ENCODE measurements at places on chromosomes 11 and 22.

DNA sequence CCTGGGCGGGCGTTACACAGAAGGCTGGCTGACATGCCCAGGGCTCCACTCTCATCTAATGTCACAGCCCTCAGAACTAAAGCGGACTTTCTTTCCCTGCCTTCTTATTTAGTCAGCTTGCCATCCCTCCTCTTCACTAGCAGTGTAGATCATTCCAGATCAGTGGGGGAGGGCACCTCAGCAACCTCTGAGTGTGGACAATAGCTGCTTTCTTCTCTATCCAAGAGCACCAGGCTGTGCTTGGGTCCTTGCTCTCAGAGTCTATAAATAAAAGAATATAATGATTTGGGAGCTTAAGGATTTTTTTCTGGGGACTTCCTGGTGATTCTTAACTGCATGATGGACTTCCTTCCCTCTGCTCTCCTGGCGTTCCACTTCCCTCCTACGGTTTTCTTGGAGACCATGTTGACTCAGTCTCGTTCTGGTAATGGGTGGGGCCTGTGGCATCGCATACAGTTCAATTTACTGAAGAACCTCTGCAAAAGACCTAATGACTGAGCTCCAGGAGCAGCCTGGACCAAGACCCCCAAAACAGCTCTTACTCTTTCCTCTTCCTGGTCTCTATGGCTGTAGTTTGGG, 2.9 kb upstream of the HMBS start:
- DNase-seq: no peak

GRCh38 chr22:48677621-48678020, 1150.1 kb downstream of the BRD1 start:
- no peak for DNase-seq

GRCh38 chr11:43223026-43223425, 88.8 kb upstream of the API5 start:
- no peak for DNase-seq

- DNase-seq: no peak
These were observed 206.9 kb upstream of the TMEM45B start for GRCh38 chr11:129608711-129609110.

- DNase-seq: peak; percentile 87
These were observed 12.8 kb downstream of the MACROD1 start for GRCh38 chr11:64152841-64153691.

DNA sequence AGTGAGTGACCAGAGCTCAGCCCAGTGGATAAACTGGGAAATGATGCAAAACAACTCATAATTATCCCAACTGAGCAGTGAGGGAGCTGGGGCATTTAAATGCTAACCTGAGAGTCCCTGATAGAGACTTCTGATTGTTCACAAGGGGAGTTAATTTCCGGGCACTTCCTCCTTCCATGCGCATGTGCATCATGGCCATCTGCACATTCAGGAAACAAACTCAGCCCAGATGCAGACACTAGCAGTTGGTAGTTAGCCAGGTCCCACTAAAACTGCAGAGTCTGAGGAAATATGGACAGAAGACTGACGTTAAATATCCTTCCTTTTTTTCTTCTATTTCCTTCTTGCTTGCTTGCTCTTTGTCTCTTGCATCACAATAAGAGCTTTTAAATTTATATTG, 852.1 kb upstream of the LRRC4C start:
- DNase-seq: no peak

DNA sequence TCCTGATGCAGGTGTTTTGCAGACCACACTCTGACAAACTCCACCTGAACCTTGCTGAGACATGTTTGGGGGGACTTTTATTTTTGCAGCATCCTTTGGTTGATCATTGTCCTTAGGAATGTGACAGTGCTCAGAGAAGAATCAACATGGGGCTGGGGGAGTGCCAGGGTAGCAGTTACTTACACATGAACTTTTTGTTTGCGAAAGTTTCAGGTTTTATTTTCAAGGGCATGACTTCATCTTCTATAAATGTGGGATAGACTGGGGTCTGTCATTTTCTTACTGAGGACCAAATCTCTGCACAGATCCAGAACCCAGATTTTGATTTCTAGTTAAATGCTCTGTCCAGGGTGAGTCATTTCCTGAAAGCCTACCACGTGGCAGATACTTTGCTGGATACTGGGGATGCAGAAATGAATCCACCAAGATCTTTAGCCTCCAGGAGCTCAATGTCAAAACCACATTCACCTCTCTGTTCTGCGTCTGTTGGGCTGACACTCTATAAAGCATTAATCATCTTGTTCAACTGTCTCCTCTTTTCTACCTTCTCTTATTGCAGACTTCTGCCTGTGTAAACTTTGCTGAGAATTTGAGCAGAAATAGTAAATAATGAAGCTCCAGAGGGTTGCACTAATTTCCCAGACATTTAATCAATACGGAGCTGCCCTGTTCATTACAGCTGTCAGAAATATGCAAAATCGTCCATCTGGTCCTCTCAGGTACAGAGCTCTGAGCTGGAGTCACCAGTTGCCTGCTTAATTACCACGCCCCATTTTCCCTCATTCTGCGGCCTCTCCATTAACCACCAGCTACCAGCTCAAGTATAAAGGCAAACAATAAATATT, 387.9 kb downstream of the MIAT start:
- DNase-seq: no peak

DNA sequence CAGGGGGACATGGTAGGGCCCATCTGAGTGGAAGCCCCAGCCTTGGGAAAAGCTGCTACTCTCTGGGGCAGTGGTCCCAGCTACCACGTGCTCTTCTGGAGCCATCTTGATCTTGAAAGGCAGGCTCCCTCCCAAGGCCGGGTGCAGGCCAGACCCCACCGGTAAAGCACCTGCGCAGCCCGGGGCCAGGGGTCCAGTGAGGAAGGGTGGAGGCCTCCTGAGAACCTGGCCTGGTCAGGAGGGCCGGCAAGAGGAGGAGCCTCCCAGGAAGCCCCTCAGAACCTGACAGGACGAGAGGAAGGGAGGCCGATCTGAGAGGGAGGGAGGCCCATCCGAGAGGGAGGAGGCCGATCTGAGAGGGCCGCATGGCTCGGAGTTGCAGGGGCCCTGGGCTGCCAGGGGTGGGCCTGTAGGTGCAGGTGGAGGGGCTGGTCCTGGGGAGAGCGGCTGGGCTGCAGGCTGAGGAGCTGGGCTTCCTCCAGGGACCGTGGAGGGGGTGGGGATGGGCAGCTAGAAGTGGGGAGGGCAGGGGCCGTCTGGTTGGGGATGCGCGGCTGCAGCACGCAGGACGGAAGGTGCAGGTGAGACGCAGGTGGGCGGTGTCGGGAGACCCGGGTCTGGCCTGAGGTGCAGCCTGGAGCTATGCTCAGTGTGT, 529 bp downstream of the GRAMD4 start:
- no peak for DNase-seq

GRCh38 chr11:44006917-44007361, 40.8 kb upstream of the ACCSL start:
- no peak for DNase-seq

GRCh38 chr22:40509401-40510134, 127.0 kb downstream of the MRTFA start:
- no peak for DNase-seq

- DNase-seq: no peak
These were observed 430.3 kb downstream of the SOX6 start for GRCh38 chr11:15926071-15926470.

GRCh38 chr11:6498121-6498520, 1.0 kb downstream of the DNHD1 start:
- DNase-seq: no peak

GRCh38 chr11:67320011-67320410, 16.7 kb downstream of the SSH3 start:
- no peak for DNase-seq

GRCh38 chr11:34510673-34511072, 2.9 kb downstream of the ELF5 start:
- no peak for DNase-seq

GRCh38 chr22:42620084-42620483, 5.4 kb upstream of the POLDIP3 start:
- DNase-seq: no peak

- no peak for DNase-seq
These were observed 11.3 kb downstream of the C11orf21 start for GRCh38 chr11:2290351-2290841.

- no peak for DNase-seq
These were observed 8.3 kb downstream of the PLXNB2 start for GRCh38 chr22:50298937-50299784.

GRCh38 chr22:20671409-20672081, 102.4 kb upstream of the SERPIND1 start:
- DNase-seq: no peak

GRCh38 chr11:118240999-118241763, 11.0 kb downstream of the MPZL3 start:
- peak; percentile 77 for DNase-seq

GRCh38 chr11:115806056-115806455, 301.8 kb upstream of the CADM1 start:
- no peak for DNase-seq

DNA sequence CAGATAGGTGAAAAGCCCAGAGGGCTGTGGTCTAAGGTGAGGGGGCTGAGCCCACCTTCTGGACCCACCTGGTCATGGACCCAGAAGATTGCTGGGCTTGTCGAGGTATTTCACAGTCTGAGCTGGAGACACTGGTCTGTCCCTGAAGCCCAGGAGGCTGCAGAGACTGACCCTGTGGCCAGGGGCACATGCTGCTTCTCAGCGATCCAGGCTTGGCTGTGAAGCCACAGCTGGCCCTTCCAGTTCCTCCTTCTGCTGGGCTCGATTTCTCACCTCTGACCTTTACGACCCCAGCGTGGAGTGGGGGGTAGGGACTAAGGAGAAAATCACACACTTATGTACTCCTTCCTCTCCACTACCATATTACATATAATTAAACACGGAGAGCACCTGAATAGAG, 88.5 kb downstream of the NECTIN1 start:
- no peak for DNase-seq

DNA sequence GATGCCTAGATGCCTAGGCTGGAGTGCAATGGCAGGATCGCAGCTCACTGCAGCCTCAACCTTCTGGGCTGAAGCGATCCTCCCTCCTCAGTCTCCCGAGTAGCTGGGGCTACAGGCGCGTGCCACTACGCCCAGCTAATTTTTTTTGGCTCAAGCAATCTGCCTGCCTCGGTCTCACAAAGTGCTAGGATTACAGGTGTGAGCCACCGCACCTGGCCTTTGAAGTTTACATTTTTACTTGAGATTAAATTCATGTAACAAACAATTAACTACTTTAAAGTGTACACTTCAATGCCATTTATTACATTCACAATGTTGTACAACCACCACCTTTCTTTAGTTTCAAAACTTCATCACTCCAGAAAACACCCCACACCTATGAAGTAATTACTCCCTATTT, 3.5 kb upstream of the FOSL1 start:
- DNase-seq: no peak

GRCh38 chr11:44269369-44270351, 40.3 kb downstream of the ALX4 start:
- DNase-seq: no peak

GRCh38 chr11:67027943-67028542, 5.1 kb downstream of the SYT12 start:
- DNase-seq: no peak

- DNase-seq: no peak
These were observed 2.7 kb upstream of the PTPRJ start for GRCh38 chr11:47977623-47978022.

DNA sequence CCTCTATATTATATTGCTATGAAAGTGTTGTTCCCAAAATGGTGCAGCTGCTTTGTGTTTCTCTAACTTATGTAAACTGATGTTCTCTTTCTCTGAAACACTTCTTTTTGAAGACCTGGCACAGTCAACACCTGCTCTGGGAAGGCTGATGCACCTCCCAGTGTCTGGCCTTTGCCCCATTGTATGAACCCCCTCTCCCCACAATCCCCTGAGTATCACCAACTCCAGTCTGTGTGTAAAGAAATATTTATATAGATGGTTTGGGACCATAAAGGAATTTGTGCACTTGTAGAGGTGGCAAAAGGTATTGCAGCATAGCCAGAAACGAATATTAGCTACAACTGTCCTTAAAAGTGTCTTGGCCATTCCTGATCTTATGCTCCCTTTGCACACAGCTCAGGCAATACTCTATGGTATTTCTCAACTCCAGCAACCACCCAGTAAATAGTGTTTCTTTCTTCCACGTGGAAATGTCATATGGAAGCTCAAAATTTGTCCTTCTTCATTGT, 365.2 kb upstream of the DDI1 start:
- DNase-seq: no peak

GRCh38 chr11:132464939-132465338, 1067.4 kb downstream of the OPCML start:
- no peak for DNase-seq

DNA sequence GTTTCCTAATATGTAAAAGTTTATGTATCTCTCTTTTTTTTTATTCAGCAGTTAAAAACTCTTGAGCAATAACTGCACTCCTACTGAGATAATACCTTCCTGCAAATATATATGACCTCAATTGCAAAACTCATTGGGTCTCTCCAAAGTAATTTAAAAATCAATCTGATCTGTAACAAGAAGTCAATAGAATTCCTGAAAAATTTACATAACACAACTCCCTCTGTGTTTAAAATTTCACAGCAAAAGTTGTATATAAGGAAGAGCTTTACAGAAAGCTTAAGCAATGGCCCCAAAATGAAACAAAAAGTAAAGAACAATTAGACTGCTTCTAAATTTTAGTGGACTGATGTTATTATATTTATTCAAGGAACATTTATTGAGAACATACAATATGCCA, 313.4 kb downstream of the DLG2 start:
- DNase-seq: no peak

- DNase-seq: no peak
These were observed 11.9 kb downstream of the MGAT3 start for GRCh38 chr22:39468487-39469325.

- DNase-seq: no peak
These were observed 343.9 kb downstream of the DYNC2H1 start for GRCh38 chr11:103453126-103453525.

DNA sequence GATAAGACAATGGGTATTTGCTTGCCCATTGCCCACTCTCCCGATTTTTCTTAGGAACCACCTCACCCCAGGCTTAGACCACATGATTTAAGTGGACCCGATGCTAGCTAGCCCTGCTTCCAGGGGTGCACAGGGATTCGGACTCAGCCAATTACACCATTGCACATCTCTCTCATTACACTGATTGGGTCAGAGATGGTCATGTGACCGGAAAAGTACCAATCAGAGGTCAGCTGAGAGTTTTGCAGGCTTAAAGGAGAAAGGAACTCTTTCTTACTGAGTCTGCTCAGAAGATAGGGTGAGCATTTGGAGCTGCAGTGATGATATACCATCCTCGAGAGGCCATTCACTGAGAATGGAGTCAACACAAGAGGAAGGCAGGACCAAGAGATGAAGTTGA, 12.2 kb upstream of the ANKK1 start:
- no peak for DNase-seq

- no peak for DNase-seq
These were observed 11.1 kb downstream of the YAP1 start for GRCh38 chr11:102121329-102121728.

- no peak for DNase-seq
These were observed 175.5 kb downstream of the SOX6 start for GRCh38 chr11:16180868-16181267.

DNA sequence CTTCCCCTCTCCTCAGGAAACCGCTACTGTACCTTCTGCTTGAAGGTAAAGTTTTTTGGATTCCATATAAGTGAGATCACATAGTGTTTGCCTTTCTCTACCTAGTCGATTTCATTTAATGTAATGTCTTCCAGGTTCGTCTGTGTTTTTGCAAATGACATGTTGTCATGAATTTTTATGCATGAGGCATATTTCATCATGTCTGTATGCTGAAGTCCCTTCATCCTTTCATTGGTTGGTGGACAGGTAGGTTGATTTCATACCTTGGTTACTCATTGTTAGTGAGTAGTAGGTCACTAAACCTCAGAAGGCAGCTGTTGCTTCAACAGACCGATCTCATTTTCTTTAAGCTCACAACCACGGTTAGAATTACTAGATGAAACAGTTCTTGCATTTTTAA, 60.3 kb downstream of the LRRC74B start:
- DNase-seq: no peak
